ENCODE measurements at places on chromosomes 16 and 17.

DNA sequence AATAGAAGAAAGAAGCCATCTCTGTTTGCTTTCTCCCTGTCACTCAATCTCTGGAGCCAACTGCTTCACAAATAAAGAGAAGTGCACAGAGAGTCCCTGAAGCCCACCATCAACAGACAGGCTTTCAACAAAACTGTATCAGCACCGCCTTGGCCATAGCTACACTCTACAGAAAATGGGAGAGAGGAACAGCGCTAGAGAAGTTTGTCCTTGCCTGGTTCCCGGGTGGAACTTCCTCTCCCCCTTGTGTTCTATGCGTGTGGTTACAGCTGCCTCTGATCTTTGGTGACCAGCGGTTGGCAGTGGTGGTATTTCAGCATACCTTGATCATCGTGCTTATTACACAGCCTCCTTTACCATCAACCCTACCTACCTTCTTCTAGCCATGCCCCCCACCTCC, 91.4 kb upstream of the CCL2 start:
- peak; percentile 51 for DNase-seq

DNA sequence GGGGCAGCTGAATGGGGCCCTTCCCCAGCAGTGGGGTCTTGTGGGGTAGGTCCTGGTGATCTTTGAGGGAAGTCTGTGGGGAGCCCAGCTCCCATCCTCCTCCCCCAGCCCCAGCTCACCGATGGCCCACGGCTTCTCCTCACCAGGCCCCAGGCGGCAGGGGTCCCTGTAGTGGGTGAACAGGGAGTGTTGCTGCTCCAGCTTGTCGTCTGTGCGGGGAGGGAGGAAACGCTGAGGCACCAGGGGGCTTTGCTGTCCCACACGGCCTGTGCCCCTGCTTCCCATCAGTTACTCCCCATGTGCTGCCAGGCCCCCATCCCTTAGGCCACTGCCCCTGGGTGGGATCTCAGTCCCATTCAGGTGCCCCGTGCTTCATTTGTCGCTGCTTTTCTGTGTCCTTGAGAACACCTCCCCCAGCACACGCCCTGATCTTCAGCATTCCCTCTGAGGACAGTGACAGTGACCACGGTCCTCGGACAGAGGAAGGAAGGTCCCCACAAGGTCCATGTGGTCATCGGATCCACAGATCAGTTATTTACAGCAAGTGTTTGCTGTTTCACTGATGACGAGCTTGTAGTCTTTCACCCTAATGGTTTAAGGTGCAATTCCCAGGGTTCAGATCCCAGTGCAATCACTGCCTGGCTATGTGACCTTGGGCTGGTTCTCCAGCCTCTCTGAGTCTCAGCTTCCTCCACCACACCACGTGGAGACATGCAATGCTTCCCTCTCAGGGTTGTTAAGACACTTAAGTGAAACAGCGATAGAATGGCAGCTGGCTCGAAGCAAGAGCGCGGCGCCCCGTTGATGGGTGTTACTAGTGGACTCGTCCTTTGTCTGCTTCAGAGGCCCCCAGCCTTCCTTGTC, 53.1 kb downstream of the PRMT7 start:
- no peak for DNase-seq

GRCh38 chr16:23833960-23834685, 1.7 kb upstream of the PRKCB start:
- DNase-seq, result no peak

- peak; percentile 74 for DNase-seq
Observed at GRCh38 chr17:44794851-44795413, 35.2 kb downstream of the GJC1 start.

DNA sequence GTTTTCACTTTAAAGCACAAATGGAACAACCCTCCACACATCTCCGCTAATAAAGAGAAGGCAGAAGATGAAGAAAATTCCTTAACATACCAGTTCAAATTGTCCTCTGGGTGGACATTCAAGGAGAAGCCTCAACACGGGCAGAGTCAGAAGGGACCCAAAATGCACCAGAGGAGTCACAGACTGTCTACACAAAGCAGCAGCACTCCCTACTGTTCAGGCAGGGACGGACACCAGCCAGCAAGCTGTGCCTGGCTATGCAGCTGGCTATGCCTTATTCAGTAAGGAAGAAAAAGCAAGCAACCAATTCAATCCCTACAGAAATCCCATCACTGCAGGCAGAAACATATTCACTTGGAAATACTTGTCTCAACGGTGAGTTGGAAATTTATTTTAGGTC, 8.1 kb downstream of the DNAJC7 start:
- DNase-seq, result no peak

- DNase-seq, result no peak
Observed at GRCh38 chr16:10760858-10761257, 17.2 kb downstream of the NUBP1 start.

DNA sequence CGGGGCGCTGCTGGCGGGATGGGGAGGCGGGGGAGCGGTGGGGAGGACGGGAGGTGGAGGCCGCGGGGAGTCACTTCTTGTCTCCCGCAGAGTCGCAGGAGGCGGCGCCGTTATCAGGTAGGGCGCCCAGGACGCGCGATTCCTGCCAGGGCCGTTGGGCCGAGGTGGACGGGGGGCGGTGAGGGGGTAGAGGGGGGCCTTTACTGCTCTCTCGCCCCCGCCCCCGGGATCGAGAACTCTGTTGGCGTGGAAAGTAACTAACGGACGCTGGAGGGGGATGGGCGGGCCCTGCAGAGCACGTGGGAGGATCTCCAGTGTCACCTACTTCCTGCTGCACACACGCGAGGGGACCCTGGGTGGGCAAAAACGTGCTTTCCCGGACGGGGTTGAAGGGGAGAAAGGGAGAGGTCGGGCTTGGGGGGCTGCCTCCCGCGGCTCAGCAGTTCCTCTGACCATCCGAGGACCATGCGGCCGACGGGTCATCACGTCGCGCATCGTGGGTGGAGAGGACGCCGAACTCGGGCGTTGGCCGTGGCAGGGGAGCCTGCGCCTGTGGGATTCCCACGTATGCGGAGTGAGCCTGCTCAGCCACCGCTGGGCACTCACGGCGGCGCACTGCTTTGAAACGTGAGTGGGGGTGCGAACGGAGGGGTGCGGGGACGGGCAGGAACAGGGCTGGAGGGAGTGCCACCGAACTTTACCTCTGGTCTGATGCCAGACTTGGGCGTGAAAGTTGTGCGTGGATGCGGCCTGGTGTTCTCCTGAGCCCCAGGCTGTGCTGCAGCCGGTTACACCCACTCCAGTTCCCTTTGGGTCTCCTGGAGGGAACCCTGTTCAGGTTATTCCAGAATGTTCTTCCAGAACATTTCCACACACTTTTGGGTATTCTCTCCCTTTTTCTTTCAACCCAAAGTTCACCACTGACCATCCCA, 569 bp downstream of the PRSS21 start:
- DNase-seq, result no peak

DNA sequence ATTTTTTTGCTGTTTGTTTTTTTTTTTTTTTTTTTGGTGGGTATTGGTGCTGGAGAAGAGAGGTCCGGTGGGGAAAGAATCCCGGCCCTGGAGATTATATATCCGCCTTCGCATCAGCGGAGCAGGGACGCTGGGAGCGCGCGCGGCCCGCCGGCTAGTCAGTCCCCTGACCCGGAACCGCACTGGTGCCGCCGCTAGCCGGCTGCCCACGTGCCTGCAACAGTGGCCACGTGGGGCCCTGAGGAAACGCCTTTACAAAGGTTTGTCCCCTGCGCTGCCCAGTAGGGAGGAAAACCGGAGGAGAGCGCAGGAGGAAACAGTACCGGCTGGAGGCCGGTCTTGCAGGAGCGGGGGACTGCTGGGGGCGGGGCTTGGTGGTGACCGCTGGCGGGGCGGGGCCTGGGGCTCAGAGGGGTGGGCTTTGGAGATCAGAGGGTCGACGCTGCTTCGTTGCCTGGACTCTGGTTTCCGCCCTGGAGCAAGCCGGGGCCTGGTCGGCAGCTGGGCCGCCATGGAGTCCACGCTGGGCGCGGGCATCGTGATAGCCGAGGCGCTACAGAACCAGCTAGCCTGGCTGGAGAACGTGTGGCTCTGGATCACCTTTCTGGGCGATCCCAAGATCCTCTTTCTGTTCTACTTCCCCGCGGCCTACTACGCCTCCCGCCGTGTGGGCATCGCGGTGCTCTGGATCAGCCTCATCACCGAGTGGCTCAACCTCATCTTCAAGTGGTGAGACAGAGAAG, at the start of gene G6PC3:
G6PC3 (plus strand) TSS at position 281 of the 743 bp plus-strand sequence; CDS start at position 512, 231 bp downstream.
- DNase-seq, result peak; percentile 97

- no peak for DNase-seq
Observed at GRCh38 chr17:60887614-60888028, 210.0 kb downstream of the BCAS3 start.

GRCh38 chr16:81014672-81015071, 7.7 kb downstream of the CENPN start:
- no peak for DNase-seq

DNA sequence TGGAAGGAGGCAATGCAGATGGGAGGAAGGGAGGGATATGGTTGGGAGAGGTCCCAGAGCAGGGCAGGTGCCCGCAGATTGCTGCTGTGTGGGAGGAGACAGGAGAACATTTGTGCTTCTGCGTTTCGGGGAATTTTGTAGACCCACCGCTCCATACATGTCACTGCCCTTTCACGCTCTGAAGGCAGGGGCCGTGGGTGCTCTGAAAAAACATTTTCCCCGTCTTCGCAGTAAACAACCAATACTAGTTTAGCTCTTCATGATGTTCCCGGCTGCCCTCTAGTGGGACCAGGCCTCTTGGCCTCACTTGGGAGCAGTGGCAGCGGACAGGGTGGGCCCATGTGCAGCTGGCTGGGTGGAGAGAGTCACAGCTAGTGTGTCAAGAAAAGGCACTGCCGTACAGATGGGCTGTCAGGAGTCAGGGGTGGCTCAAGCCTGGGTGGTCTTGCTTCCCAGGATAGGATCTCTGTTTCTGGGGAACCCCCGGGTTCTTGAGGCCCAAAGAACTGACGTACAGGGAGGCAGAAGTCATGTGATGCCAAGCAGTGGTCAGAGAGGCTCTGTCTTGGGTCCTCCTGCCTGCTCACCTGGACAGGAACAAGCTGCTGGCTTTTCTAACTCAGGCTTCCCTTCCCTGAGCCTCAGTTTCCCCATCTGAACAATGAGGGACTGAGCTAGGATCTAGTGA, 46.5 kb upstream of the CPNE2 start:
- DNase-seq, result peak; percentile 87

Data from AG08395 (cell line).